CD4-positive, alpha-beta T cell treated with Interferon gamma for 1 hour (primary cell): ENCODE measurements at places on chromosomes 4 and X.

DNA sequence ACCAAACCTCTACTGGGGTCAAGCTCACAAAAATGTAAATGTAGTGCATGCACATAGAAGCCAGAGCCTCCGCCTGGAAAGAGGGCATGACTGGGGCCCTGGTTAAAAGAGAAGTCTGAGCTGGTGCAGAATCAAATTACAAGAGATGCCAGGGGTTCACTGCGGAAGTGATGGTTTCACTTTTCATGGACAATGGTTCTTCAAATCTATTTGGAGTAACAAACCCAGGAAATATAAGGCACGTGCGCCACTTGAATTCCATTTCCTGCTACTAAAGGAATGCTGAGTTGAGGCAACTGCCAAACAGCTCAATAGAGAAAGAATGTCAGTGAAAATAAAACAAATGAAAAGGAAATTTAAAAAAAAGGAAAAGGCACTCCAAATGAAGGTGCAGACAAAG, 79.8 kb downstream of the FUNDC1 start:
- no peak for DNase-seq

- DNase-seq = no peak
These were observed 252.9 kb downstream of the GPM6A start for GRCh38 chr4:175559126-175559525.

DNA sequence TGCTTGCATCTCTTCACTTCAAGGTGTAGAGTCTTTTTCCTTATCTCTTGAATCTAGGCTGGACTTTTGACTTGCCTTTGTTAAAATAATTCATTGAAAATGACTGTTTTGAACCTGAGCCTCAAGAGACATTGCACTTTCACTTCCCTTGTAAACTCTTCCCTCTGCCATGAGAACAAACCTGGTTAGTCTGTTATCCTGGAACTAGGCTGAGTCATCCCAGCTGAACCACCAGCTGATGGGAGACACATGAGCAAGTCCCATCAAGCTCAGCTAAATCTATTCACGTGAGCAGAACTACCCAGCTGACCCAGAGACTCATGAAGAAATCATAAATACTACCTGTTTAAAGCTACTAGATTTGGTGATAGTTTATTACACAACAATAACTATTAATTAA, 202.3 kb upstream of the CENPE start:
- DNase-seq = no peak

DNA sequence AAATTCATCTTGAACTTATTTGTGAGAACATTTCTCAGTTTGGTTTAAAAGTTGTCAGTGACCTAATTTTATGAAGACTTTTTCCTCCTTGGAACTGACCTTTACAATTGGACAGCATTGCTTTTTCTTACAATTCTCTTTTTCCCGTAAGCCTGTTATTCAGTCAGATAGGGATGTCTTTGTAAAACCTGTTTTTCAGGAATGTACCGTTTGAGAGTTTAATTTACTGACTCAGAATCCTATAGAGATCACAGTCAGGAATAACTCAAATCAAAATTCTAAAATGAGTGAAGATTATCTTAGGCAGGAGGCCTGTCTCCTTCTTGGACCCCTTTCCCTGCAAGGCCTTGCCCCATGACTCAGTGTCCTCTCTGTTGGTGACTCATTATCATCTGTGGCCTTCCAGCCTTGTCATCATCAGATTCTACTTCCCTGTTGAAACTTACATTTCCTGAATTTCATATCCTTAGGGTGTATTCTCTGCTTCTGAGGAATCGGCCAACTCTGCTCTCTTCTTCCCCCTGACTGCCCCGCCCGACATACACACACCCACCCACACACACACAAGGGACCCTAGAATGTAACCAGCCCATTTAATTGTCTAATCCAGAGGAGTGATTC, 99.8 kb downstream of the ARHGAP10 start:
- DNase-seq = peak; percentile 63

DNA sequence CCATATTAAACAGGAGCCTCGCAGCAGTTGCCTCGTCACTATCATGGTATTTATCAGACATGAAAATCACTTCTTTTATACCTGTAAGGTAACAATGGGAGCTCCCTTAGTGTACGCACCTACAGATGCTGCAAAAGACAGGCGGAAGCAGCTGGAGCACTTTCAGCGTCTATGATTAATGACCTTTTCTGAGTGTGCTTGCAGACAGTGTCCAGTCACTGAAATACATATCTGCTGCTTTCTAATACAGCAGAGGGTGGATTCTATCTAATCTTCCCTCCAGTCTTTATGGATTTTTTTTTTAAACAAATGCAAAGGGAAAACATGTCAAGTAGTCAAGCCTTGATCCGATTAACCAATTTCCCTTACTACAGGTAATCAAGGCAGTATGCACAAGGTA, 24.1 kb downstream of the DCTD start:
- DNase-seq = no peak

DNA sequence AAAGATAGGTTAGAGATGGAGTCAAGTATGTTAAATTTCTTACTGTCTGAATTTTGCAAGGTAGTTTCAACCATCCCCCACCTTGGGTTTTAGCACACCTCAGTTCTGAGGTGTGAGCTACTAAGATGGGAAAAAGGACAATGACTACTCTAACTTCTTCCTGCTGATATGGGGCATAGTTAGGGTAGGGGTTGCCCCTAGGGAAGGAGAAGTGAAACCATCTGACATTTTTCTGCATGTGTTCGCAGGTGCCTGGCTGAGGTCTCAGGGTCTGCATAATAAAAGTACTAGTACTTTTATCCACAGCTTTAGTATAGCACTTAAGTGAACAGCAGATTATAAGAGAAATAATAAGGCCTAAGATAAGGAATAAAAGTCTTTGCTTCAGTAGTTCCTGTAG, 129.5 kb upstream of the CYSLTR1 start:
- no peak for DNase-seq

DNA sequence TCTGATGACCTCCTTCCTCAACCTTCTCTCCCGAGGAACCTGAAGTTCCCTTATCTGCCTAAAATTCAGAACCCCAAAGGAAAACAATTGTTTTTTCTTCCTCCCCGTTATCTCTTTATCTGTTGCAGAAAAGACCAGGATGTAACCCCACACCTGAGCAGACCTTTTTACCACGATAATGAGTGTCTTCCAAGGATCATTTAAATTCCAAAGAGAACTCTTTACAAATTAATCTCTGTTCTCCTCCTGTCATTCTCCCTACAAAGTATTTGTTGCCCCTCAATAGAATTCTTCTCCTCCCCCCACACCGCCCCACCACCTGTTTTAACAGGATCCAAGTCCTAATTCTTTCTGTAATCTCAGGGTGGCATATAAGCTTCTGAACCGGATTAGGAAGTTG, 78.5 kb upstream of the NLGN4X start:
- no peak for DNase-seq

- no peak for DNase-seq
These were observed 32.0 kb upstream of the MTMR8 start for GRCh38 chrX:64427281-64427680.

DNA sequence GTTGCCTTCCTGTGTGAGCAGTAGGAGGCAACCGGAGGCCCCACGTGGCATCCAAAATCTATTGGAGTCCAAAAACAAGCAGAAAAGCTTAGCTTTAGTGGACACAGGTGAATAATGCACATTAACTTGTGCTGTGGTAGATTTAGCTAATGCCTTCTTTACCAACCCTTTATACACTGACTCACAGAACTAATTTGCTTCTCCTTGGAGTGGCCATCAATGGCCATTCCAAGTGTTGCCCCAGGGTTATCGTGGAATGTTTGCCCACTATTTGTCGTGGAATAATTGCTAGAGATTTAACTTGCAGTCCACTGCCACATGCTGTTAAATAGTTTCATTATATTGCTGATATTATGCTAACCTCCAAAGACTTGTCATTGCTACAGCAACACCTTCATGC, 729.1 kb downstream of the STPG2 start:
- DNase-seq = no peak

- no peak for DNase-seq
These were observed 198.9 kb downstream of the MID1IP1 start for GRCh38 chrX:38999967-39000745.

DNA sequence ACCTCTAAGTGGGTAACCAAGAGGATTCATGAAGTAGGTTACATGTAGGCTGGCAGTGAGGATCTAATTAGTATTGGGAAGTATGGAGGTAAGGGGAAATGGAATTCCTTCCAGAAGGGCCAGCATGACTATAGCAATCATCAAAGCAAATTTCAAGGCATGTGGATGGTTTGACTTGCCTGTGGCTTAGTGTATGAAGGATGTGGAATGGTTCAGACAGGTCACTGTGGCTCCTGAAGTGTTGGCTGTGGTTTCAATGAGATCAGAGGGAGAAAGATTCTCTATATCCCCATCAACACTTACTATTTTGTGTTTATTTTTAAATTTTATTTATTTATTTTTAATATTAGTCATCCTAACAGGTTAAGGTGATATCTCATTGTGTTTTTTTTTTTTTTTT, 121.6 kb upstream of the TBC1D9 start:
- no peak for DNase-seq

DNA sequence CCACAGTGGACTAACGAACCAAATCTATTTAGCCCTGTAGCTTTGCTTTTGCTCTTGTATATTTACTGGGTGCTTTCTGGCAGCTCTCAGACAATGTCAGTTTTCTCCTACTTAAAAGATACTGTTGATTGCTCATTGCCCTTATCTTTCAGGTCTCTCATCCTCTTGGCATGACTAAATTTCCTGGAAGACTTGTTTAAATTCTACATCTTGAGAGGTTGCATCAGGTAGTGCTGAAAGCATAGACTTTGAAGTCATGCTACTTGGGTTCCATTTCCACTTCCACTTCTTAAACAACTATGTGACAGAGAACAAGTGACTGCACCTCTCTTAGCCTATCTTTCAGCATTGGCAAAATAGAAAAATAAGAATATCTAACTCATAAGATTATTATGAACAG, 8.4 kb downstream of the TDO2 start:
- DNase-seq = no peak

DNA sequence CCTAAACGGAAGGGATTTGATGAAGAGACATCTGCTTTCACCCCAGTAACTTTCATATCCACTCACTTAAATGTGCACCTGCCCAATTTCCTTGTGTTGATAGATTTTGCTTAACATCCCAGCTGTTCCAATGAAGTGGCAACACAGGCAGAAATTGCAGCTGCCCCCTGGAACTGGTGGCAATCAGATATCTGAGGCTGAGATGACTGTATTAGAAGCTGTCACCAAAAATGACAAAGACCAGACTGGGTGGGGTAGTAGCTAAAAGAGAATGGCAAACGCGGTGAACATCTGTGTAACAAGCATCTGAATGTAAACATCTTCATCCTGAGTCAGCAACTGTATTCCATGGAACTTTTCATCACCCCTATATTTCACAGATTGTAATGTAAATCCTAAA, 17.1 kb downstream of the GABRA2 start:
- DNase-seq = no peak

- DNase-seq = no peak
These were observed 18.0 kb downstream of the IRF2 start for GRCh38 chr4:184456337-184456736.

DNA sequence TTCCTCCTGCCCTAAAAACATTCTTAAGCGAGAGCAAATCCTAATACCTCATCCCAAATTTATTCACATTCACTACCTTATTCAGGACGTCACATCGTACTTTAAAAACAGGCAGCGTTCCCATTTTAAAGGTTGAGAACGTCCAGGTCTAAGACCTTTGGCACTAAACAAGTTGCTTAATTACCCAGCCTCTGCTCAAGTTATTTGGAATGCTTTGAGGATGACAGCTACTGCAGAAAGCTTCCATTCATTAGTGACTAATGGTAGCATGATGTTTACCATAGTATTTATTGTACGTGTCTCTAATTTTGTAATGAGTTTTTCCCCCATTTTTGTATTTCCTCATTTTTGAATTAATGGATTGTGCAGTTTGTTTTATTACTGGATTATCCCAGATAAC, 1.5 kb downstream of the USP38 start:
- no peak for DNase-seq

GRCh38 chr4:71830497-71831190, 46.8 kb upstream of the GC start:
- no peak for DNase-seq

DNA sequence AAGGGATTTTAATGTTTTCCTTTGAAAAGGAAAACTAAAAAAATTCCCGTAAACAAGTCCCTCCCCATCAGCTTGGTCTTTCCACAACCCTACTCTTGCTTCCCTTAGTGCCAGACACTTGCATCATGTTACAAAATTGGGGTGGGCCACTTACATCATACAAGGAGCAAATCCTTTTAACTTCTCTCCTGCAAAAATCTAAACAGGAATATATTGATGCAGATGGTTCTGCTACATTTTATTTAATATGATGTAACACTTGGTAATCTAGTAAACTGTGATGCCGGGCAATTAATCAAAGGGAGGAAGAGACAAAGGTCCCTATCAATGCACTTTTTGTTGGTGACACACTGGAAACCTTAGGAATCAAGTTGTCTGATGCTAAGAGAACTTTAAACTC, 125.3 kb downstream of the UBE2K start:
- DNase-seq = no peak

GRCh38 chr4:77745792-77746191, 73.4 kb downstream of the CNOT6L start:
- no peak for DNase-seq

- no peak for DNase-seq
These were observed 12.8 kb downstream of the TBC1D9 start for GRCh38 chr4:140743194-140743931.

GRCh38 chrX:14554131-14554715, 24.9 kb downstream of the GLRA2 start:
- DNase-seq = no peak

GRCh38 chrX:128754130-128754529, 701.9 kb upstream of the ACTRT1 start:
- no peak for DNase-seq

GRCh38 chrX:12610079-12610478, 181.1 kb upstream of the PRPS2 start:
- DNase-seq = no peak

GRCh38 chrX:146054311-146054710, 236.7 kb downstream of the SLITRK2 start:
- no peak for DNase-seq

GRCh38 chr4:2482192-2482591, 13.3 kb downstream of the RNF4 start:
- DNase-seq = no peak
